ENCODE measurements at places on chromosomes 2 and 18.
A peak's percentile ranks its signal among the peaks of the same experiment; 100 is the strongest.

DNA sequence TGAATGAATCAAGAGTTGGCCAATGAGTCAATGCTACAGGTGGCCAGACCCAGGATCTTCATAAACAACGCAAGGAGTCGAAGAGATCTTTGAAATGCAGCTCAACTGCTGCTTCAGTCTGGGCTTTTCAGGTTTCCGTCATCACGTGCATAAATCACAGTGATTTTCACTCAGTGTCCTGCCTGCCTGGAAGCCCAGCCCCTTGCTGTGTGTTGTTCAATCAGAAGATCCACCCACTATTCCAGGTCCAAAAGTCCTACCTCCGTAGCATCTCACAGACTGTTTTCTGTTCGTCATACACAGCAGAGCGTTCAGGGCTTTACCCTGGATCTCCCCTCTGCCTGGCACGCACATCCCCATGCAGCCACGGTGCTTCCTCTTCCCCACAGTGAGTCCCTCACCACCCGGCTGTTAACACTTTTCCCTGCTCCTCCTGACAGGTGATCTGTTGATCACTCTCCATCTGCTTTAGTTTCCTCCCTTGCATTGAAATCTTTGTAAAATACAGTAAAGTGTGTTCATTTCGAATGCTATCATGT is 216.3 kb downstream of the MYT1L start:
- DNase-seq: no peak

DNA sequence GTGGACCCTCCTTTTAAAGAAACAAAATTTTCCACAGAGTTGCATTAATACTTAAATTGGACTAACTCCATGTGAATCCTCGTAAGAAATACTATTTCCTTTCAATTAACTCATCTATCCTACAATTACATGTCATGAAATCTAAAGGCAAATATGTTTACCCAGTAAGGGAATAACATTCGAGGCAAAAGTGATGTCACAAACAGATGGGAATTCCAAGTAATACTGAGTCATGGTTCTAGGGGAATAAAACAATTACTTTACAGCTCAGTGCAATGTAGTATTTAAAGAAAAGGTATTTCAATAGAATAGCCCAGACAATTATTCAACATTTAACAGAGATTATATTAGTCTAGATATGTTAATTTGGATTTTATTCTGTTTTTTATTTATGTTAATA is 205.8 kb downstream of the ZNF385B start:
- no peak for DNase-seq

GRCh38 chr2:236696834-236697233 is 127.2 kb downstream of the ACKR3 start:
- DNase-seq: no peak

- peak; percentile 28 for DNase-seq
These were observed 888 bp upstream of the TWSG1 start for GRCh38 chr18:9333441-9334328.

DNA sequence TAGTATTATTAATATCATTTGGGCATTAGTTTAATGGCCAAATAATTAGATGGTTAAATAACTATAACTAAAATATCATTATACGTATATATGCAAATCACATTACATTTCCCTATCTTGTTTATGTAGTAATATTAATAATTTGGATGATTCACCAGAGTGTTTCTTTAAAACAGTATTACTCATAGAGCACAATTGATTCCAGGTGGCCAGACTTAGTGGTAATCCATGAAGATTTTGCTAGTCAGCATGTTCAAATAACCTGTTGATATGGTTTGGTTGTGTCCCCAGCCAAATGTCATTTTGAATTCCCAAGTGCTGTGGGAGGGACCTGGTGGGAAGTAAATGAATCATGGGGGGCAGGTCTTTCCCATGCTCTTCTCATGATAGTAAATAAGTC is 782.3 kb downstream of the LRP1B start:
- no peak for DNase-seq

DNA sequence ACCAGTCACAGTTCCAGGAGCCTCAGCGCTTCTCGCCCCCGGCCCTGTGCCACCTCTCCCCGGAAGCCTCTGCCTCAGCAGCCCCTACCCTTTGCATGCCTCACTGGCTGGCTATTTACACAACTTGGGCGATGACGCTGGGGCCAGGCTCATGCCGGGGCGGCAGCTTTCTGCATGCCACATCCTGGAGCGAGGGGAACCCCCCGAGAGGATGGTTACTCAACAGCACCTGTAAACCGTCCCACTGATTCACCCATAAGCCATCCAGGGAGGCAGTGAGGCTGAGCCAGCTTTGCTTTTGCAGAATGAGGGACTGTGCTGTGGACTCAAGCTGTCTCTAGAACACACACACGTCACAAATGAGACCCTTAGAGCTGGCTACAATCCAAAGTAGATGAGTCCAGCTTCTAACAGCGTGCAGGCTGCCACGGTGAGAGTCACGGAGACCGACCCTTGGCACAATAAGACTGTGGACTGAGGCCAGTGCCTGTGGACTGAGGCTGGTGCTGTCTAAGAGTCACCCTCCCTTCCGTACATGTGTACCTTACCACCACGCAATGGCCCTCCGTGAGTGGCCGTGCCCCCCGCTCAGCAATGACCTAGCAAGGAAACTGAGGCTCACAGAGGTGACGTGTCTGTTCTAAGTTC is 45.6 kb upstream of the ODC1 start:
- peak; percentile 34 for DNase-seq

DNA sequence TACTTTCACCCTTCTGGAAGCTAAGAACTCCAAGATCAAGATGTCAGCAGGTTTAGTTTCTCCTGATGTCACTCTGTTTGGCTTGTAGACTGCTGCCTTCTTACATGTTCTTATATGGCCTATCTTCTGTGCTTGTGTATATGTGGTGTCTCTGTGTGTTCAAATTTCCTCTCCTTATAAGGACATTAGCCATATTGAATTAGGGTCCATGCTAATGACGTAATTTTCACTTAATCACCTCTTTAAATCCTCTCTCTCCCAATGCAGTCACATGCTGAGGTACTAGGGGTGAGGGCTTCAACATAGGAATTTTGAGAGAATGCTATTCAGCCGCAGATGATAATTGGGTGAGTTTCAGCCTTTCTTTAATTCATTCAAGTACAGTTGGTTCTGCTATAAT is 458.3 kb upstream of the SYT4 start:
- no peak for DNase-seq

GRCh38 chr2:18253686-18254197 is 306.7 kb downstream of the RDH14 start:
- DNase-seq: no peak

DNA sequence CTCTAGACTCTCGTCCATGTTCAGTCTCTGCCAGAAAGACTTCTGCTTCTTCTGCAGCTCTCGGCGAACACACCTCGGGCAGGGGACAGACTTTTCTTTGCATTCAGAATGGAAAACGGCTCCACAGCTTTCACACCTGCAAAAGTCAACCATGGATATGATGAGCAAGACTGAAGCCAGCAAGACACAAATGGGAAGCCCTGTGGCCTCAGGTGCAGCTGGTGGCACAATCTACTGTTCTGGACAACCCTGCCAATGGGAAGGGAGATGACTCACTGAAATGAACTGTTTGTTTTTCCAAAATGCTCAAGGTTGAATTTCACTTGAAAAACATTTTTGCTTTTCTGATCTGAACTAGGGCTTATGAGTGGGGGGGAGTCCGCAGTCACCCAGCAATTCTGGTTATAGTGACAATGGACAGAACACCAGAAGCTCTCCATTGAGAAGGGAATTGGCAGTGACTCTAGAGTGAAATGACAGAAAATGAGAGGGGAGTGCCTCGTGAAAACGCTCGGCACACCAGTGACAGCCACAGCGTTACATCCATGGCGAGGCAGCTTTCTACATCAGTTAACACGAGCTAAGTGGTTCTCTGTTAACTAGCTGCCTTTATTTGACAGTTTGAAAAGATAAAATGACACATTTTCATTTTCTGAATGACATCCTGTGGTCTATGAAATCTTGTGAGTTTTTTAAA is 58.8 kb upstream of the FZD5 start:
- no peak for DNase-seq

GRCh38 chr2:30382162-30382783 is 64.8 kb upstream of the LCLAT1 start:
- no peak for DNase-seq

- DNase-seq: no peak
These were observed 145.0 kb downstream of the ZBTB7C start for GRCh38 chr18:48263914-48264902.

DNA sequence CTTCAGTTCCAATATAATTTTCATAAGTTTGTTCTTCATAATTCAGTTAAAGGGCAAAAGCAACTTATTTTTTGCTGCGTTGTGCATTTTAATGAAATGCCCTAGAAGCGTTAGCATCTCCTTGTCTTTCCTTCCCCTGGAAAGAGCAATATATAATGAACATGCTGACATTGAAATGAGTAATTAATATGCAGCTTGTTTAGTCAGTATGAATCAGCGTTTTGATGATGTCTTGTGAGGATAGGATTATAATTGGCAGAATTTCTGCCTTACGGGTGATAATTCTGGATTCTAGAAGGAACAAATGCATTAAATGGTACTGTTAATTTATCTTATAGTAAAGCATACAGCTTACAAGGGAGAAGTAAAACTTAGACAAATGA is 152.3 kb upstream of the MMADHC start:
- no peak for DNase-seq

All from esophagus squamous epithelium (tissue), 5 donors.